Right atrium auricular region (tissue), 2 donors: ENCODE measurements at places on chromosomes 5 and 9. TPM values are rescaled to one million over a fixed set of nuclear protein-coding genes. Genes with fewer than 3 reads are reported as not detected.

The C5orf47 gene
- not detected for total RNA-seq

The TUSC1 gene
- 15.4 TPM for total RNA-seq

The RHOBTB3 gene
- 89.9 TPM for total RNA-seq

The CFAP157 gene
- not detected for total RNA-seq

The EMB gene
- 6.7 TPM for total RNA-seq

The ZNF189 gene
- 20.2 TPM for total RNA-seq

The RETREG1 gene
- total RNA-seq: 180 TPM

The COL23A1 gene
- 6.8 TPM for total RNA-seq

The PCDHGA3 gene
- total RNA-seq: 8.9 TPM

The CDH12 gene
- not detected for total RNA-seq

The CHSY3 gene
- 2.5 TPM for total RNA-seq

The PCDHA12 gene
- total RNA-seq: 0.59 TPM

The SV2C gene
- 0.04 TPM for total RNA-seq

The NSMF gene
- 26.2 TPM for total RNA-seq

The HAVCR1 gene
- total RNA-seq: not detected

The SPAG8 gene
- total RNA-seq: 1.6 TPM

The SEMA6A gene
- 3.9 TPM for total RNA-seq

The FAM200C gene
- 4.2 TPM for total RNA-seq

The OR1J2 gene
- total RNA-seq: not detected

The RAD50 gene
- 11.5 TPM for total RNA-seq

The CDC42SE2 gene
- 15.0 TPM for total RNA-seq

The NINJ1 gene
- 89.4 TPM for total RNA-seq

The CER1 gene
- total RNA-seq: not detected

The RGS3 gene
- total RNA-seq: 112 TPM

The FAM153A gene
- total RNA-seq: 1.4 TPM

The HRH2 gene
- 18.9 TPM for total RNA-seq

The TNC gene
- total RNA-seq: 16.9 TPM

The CCNI2 gene
- total RNA-seq: not detected

The LRRC70 gene
- total RNA-seq: 2.1 TPM

The PLCXD3 gene
- total RNA-seq: 44.5 TPM

The TNFSF15 gene
- total RNA-seq: 0.16 TPM
